ENCODE measurements at places on chromosomes 12 and 14.
A peak's percentile ranks its signal among the peaks of the same experiment; 100 is the strongest.

DNA sequence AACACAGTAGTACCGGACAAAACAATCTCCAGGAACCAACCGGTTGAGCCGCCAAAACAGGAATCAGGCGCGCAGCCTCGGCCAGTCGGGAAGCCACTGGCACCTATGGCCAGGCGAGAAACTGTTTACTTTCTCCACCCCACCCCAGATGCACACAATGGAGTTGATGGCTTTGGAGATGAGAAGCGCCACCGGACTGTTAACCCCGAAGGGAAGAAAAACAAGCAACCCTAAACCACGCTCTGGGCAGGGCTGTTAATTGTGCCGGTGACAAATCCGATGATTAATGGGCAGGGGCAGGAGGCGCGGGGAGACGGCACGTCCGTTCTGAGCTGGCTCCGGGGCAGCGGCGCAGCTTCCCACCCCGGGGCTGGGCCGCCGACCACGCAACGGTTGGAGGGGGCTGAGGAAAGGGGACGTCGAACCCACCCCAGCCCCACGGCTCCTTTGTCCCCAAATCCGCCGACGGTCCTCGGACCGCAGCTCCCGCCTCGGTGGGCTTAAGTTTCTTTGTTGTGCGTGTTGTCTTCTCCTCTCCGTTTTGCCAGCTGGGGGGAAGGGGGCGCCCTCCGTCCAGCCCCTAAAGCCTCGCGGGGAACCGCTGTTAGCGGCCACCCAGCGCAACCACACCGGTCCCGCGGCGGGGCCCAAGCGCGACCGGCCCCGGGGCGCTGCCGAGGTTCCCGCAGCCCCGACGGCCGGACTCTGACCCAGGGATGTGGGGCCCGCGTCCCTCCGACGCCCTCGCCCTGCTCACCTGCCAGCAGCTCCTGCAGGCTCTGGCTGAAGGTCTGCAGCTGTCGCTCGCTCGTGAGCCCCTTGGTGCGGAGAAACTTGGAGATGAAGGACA lies 790 bp downstream of the BTG1 start:
- peak; percentile 96 for DNase-seq

GRCh38 chr12:93979189-93979588 lies 169.2 kb upstream of the PLXNC1 start:
- DNase-seq: peak; percentile 6

DNA sequence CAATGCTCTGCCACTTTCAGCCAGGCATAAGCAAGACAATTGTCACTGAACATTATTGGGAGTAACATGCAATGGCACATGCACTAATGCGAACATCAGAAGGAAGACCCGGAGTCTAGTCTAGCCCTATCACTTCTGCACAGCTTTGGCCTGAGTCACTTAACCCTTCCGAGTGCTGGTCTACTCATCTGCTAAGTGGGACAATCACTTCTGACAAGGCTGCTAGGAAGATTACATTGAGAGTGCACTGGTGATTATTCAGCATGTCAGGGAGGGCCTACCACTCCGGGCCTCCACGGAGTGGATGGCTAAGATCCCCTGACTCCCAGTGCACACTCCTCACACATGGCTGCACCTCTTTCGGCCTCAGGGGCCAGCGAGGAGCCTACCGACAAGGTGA lies 240.9 kb downstream of the DPF3 start:
- no peak for DNase-seq

DNA sequence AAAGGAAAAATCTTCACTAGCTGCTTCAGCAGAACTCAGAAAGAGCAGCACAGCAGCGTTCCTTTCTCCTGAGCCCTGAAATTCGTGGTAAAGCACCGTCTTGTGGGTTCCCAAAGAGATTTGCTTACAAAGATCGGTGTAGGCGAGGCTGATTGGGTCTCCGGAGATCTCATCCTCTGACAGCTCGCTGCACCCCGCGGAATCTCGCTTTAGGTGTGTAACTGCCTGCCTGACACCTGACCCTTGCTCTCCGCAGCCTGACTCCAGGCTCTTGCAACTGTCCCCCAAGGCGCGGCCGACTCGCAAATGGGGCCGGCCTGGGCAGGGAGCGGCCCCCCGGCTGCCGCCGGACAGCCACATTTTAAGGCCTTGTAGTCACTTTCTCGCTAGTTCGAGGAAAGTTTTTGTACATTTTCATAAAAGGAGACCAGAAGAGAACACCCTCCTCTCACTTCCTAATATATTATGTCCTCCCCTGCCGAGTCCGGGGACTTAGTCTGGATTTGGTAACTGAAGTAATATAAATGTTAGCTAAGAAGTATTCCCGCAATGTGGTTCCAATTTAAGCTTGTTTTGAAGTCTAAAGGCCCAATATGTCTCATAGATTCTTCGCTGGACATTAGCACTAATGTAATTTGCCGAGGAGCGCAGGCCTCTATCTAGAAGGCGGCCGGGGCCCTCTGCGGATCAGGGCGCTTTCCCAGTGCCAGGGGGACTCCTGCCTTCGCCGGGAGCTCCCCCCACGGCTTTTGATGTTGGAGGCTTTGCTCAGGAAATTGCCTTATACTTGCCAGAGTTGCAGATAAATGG lies 177.3 kb upstream of the CDKN3 start:
- DNase-seq: no peak

DNA sequence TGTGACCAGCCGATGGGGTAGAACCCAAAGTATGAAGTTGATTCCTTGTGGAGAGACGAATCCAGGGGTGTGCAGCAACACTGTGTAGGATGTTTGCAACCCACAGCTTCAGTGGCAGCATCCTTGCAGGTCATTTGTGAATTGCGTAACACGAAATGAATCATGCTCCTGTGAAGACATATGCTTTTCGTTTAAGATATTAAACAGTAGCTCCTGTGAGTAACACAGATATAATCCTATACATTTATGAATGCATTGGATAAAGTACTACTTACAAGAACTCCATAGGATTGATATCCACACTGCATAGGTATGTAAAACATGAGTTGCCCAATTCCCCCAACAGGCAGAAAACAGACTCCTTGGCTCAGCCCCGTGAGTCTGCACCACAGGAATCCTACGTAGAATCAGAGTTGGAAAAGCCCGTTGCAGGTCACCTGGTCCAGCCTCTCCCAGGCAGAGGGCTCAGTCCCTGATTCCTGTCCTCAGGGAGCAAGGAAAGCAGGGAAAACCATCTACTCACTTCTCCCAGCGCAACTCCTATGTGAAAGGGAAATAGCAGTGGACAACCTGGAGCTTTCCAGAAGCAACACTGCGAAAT lies 75.8 kb downstream of the GPATCH2L start:
- DNase-seq: no peak

GRCh38 chr12:132169376-132169775 lies 25.1 kb downstream of the NOC4L start:
- DNase-seq: no peak

- no peak for DNase-seq
Measured at GRCh38 chr14:101737414-101738339, 23.8 kb upstream of the PPP2R5C start.

DNA sequence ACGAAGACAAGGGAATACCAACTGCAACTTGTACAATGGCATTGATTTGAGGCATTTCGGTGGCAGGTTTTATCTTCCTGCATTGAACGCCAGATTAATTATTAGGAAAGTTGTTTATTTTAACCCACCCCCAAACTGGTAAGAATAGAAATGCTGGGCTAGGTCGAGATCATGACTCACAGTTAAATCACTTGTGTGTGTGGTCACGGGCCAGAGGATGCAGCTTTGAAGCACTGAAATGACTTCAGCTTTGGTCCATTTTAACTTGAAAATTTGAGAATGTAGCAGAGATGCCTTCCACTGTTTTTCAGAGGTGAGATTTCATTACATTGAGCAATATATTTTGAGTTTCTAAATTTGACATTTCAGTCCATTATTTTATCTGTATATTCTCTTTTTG lies 23.6 kb upstream of the KCNH3 start:
- no peak for DNase-seq

DNA sequence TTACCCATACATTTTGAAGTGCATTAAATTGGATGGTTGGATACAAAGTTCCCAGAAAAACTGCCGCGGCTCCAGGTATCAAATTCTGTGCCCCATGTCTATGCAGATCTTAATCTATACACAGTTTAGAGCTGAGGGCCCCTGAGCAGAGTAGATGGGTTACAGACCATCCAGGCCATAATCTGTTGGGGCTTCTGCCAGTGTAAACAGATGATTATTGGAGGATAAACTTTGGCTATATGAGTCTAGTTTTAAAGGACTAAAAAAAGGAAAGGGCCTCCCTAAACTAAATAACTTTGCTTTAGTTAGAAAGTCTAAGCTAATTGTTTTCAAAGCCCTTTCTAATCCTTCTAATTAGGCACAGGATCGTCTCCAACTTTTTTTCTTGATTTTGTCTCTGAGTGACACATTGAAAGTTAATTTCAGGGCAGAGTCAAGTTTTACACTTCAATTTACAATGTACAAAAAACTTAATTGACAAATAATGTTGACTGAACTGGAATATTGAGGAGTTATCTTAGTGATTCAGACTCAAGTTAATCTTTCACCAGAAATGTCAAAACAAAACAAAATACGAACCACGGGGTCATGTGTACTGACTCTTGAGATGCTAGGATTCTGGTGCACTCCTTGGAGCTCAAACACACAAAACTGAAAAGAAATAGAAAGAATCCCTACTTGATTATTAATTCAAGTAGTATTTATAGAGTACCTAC lies 133.9 kb upstream of the SCAF11 start:
- DNase-seq: no peak

DNA sequence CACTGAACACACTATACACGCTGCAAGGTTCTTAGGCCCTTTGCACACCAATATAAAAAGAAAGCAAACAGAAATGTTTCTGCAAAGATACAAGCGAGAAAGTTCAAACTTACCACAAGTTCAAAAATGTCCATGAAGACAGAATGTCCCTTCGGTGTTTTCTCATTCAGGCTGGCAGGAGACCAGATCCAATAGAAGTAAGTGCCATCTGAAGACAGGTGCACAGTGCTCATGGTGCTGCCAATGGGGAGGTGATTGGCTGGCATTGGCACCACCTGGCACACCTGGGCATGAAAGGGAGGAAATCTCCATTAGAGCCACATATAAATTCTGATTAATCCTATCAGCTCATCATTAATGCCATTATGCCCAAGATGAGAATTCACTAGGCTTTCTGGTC lies 76.3 kb downstream of the HECTD4 start:
- DNase-seq: no peak

All from NCI-H748 treated with DMSO at 0.1 percent for 48 hours (cell line).